ENCODE measurements at places on chromosomes 6 and 20.

DNA sequence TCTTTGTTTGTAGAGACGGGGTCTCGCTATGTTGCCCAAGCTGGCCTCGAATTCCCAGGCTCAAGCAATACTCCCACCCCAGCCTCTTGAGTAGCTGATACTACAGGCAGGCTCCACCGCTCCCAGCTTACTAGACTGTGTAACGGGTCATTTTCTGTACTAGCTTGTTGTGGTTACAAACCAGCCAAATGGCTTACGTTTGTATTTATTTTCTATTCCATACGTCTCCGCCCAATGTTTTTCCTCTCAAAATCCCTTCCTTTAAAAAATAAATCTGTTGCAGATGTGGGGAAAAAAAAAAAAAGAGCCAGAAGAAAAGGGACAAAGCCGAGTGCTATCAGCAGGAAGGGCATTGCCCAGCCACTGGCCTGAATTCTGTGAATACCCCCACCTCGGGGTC, 41.6 kb downstream of the PRND start:
- DNase-seq, result no peak

GRCh38 chr20:4056880-4057279, 41.5 kb upstream of the RNF24 start:
- no peak for DNase-seq

- no peak for DNase-seq
These were observed 17.1 kb upstream of the GJA1 start for GRCh38 chr6:121418346-121418745.

DNA sequence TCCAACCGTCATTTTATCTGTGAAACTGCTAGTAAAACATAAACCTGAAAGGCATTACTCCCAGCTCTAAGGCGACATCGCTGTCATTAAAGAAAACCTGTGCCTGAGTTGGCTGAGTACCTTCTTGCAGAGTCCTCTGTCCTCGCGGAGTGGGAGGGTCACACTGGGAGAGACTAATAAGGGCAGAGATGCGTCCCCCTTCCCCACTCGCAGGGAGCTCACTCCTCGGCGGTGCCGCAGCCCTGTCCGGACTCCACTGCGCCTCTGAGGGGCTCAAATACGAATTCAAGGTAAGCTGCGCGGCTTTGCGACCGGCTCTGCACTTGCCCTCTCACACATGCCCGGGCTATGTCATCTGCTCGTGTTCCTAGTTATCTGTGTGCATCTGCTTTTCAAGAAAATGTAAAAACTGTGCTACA, at the start of gene COL19A1:
TSS of gene COL19A1 (plus strand) at position 206 of the 419 bp plus-strand sequence. CDS start 13,012 bp downstream, outside the sequence.
- DNase-seq, result peak; percentile 12

DNA sequence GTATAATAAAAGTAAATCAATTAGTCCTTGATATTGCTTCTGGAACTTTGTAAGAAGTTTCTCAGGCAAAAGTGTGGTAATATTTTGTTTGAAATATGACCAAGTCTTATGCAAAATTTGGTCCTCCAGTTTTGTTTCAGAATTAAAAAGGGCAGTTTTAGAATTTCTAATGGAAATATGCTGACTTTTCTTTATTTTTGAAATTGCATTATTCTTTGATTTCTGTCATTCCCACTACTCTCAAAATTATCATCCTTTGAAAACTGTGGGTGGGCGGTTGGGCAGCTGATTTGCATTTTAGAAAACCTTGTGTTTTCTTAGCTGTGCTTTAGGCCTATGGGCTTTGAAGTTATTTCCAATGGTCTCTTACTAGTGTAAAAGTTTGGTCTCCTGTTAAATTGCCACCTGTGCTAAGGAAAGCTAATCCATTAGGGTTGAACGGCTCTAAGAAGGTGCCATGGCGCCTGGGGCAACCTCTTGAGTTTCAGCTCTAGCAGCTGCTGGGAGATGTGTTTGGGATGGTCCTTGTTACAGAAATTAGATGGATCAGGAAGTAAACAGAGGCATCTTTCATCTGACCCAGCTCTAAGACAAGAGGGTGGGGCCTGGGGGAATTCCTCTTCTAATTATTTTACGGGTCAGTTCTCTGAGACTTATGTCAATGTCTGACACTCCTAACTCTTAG, 880.8 kb upstream of the SLC35B3 start:
- no peak for DNase-seq

- no peak for DNase-seq
These were observed 144.3 kb upstream of the SULF2 start for GRCh38 chr20:47929368-47930115.

- DNase-seq, result no peak
These were observed 184.2 kb downstream of the LY86 start for GRCh38 chr6:6772751-6773150.

GRCh38 chr6:26576929-26577719, 19.6 kb upstream of the ABT1 start:
- DNase-seq, result peak; percentile 63

- DNase-seq, result no peak
These were observed 112.7 kb upstream of the TNFAIP3 start for GRCh38 chr6:137754366-137754765.

DNA sequence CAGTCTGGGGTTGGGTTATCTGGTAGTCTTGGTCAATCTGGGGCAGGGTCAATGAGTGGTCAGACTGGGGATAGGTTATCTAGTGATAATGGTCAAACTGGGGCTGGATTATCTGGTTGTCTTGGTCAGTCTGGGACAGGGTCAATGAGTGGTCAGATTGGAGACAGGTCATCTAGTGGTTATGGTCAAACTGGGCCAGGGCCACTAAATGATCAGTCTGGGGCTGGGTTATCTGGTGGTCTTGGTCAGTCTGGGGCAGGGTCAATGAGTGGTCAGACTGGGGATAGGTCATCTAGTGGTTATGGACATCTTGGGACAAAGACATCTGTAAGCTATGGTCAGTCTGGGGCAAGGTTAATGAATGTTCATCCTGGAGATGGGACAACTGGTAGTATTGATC, 28.5 kb upstream of the BPIFA2 start:
- no peak for DNase-seq

DNA sequence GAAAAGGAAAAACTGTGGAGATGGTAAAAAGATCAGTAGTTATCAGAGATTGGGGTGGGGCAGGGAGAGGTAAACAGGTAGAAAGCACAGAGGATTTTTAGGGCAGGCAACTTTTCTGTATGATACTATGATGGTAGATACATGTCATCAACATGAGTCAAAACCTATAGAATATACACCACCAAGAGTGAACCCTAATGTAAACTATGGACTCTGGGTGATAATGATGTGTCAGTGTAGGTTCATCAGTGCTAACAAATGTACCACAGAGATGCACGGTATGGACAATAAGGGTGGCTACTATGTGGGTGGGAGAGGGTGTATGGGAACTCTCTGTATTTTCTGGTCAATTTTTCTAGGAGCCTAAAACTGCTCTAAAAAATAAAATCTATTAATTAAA, 18.5 kb downstream of the PACSIN1 start:
- DNase-seq, result peak; percentile 3

DNA sequence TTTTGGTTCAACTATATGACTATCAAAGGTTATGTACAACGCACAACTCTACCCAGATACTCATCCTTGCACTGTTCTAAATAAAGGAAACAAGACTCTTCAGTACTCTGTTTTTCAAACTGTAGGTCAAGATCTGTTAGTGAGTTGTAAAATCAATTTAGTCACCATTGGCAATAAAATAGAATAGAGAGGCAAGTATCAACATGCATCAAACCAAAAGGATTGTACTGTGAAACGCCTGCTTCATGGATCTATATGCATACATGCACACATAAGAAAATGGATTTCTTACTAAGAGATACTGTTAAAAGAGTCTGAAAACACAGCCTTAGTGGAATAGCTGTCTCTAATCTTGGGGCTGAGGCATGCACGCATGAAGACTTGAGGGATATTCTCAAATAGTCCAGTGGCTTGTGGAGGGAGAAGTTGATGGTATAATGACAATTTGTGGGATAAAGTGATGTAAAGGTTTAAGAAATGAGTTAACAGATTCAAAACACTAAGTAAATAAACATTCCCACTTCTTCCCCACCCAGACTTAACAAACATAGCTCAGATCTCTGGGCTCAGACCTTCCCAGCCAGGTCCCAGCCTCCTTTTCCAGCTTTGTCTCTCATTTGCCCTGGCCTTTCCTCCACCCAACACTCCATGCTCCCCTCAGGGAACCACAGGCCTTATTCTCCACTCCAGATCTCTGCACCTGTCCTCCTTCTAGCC, 10.7 kb upstream of the LZTS3 start:
- DNase-seq, result no peak

DNA sequence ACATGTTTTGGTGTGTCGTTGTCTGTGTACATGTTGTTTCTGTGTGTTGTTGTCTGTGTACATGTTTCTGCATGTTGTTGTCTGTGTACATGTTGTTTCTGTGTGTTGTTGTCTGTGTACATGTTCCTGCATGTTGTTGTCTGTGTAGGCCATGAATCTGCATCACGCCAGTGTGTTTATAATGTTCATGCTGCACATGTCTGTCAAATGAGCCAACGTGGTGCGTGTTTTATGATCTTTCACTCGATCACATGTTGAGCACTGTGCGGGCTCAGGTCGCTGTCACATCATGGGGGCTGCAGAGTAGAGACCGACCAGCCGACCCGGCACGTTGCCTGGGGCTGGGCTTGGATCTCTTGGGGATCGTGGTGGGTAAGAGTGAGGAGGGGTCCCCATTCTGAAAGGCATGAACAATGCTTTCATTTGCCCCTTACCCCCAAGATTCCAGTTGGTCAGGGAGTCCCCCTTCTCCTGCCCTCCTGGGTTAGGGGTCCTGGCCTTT, 26.5 kb upstream of the SLCO4A1 start:
- no peak for DNase-seq

DNA sequence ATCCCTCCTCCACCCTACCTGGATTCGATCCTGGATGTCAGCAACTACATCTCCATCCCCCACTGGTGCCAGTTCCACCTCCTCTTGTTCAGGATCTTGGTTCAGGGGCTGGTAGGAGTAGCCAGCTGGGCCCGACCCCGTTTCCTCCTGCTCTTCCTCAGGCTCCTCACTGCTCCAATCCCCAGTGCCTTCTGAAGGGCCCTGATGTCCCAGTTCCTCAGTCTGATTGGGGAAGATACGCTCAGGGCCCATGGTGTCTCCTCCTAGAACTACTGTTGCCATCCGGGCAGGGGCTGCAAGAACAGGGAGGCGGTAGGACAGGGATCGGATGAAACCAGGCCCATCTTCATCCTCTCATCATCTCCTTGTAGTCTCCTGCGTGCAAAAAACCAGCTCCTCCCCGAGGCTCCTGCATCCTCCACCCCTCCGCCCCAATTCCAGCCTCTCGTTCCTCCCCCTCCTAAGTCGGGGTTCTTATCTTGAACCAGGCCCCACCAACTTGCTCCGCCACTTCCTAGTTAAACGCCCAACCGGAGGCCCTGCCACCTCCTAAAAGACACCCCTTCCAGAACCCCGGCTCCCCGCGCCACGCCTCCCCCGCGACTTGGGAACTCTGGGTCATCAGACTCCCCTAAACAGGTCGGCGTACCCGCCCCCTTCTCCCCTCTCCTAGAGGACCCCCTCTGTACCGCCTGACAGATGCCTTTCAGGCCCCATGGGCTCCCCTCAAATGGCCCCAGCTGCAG, 476 bp downstream of the MEA1 start:
- DNase-seq, result no peak

- DNase-seq, result no peak
These were observed 157.8 kb downstream of the SLC22A3 start for GRCh38 chr6:160505970-160506369.

- DNase-seq, result no peak
These were observed 8.5 kb downstream of the SPTLC3 start for GRCh38 chr20:13017235-13017634.

GRCh38 chr6:38836585-38836984, 121.5 kb downstream of the DNAH8 start:
- no peak for DNase-seq

DNA sequence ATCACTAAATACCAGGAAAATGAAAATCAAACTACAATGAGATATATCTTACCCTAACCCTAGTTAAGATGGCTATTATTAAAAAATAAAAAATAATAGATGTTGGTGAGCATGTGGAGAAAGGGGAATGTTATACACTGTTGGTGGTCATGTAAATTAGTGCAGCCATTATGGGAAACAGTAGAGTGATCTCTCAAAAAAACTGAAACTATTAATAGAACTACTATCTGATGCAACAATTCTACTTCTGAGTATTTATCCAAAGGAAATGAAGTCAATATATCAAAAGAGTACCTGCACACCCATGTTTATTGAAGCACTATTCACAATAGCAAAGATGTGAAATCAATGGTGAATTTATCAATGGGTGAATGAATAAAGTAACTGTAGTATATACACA, 48.6 kb downstream of the HLA-A start:
- no peak for DNase-seq

DNA sequence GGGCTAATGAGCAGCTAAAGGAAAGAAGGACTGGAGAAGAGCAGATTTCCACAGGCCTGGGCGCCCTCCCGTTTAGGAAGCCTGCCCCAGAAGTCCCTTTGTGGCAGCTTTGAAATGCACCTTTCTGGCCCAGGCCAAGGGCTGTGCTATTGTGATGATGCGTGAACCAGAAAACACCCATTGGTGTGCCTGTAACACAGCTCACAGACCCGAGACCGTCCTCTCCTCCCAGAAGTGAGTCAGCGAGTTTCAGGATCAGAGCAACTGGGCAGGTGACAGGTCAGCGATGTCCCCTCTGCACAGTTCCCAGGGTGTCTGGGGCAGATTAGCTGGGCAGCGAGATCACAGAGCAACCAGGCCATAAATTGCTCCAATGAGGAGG, 71.9 kb upstream of the SULF2 start:
- no peak for DNase-seq

DNA sequence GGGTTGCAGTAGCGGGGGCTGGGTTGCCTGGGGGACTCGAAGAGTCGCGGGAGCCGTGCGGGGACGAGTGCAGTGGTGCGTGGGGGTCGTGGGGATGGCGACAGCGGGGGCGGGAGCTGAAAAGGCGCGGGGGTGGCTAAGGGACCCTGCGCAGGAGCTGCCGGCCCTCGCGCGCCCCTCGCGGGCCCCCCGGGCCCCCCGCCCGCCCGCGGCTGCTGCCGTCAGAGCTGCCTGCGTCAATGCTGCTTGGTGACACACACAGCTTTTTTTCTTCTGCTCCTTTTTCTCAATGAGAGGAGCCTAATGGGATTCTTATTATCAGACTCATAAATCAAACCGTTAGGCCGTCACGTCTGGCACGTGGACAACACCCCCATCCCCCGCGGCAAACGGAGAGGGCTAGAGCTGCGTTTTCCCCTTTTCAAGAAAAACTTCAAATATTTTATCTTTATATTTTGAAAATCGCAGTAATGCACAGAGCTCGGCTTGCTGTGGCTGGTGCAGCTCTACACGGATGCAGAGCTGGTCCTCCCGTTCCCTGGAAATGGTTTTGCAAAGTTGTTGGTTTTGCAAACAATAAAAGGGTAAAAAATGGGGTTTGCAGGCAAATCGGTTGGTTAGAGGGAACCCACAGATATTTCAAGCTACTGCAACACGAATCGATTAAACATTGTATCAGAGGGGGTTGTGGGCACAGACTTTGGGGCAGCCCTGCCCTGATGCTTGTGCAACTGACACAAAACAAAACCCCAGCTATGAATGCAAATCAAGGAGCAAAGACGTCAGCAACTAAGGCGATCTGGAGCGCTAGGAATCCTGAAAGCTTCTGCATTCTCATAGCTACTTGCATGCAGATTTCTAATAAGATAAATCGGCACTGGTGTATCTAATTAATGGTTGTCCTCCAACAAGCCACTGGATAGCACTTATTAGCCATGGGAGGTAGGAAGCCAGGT, 161.4 kb downstream of the TBXT start:
- DNase-seq, result no peak

- no peak for DNase-seq
These were observed 210.1 kb downstream of the ARHGAP18 start for GRCh38 chr6:129499843-129500219.

- no peak for DNase-seq
These were observed 6.6 kb downstream of the KLHL31 start for GRCh38 chr6:53658992-53659391.

- DNase-seq, result peak; percentile 32
These were observed 518.5 kb downstream of the CD83 start for GRCh38 chr6:14635934-14636591.

GRCh38 chr20:47515843-47516242, 14.2 kb downstream of the NCOA3 start:
- no peak for DNase-seq
